OCI-LY7 (cell line): ENCODE measurements at places on chromosomes 1 and 21.

DNA sequence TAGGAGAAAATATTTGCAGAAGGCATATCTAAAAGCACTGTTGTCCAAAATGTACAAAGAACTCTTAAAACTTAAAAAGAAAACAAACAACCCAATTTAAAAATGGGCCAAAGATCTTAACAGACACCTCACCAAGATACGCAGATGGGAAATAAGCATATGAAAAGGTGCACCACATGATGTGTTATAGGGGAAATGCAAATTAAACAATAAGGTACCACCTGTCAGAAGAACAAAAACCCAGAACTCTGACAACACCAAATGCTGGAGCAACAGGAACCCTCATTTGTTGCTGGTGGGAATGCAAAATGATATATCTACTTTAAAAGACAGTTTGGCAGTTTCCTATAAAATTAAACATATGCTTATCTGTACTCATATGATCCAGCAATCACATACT is 18.1 kb downstream of the SLC2A5 start:
- no peak for DNase-seq

DNA sequence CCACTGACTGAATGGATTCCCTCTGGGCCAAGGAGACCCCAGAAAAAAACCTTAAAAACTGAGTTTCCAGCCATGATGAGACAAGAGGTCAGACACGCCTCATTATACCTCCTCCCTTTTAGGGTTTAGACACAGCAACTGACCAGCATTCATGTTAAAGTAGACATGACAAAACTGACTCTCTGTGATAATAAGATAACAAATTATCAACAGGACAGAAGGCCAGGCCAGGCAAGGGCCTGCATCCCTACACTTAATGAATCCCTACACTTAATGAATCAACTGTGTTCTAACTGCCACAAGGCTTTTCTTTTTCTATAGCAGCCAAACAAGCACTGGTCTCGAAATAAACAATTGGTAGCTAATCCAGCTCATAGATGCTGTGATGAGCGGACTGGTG is 33.3 kb upstream of the FAM89A start:
- no peak for DNase-seq

GRCh38 chr1:157774412-157774811 is 2.5 kb downstream of the FCRL2 start:
- no peak for DNase-seq

- no peak for DNase-seq
Measured at GRCh38 chr1:194568610-194569009, 1382.2 kb upstream of the B3GALT2 start.

GRCh38 chr1:241308471-241308870 is 48.5 kb downstream of the RGS7 start:
- DNase-seq = no peak

GRCh38 chr1:81305997-81306452 is 494.7 kb upstream of the ADGRL2 start:
- no peak for DNase-seq

DNA sequence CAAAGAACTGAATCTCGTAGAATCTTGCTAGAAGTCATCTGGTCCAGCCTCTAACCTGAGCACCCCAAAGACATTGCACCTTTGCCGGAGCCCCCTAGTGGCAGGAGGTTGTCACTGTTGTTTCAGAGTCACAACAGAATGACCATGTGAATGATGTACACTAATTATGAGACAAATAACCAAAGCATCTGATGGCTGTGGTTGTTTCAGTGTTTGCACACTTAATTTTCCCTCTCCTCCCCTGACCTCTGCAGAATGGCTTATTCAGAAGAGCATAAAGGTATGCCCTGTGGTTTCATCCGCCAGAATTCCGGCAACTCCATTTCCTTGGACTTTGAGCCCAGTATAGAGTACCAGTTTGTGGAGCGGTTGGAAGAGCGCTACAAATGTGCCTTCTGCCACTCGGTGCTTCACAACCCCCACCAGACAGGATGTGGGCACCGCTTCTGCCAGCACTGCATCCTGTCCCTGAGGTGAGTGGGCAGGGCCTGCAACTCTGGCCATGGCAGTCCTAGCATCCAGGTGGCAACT is 26.4 kb downstream of the TRAF5 start:
- peak; percentile 72 for DNase-seq

- peak; percentile 53 for DNase-seq
Measured at GRCh38 chr1:214326406-214326805, 45.4 kb downstream of the SMYD2 start.

GRCh38 chr1:207423560-207424292 is 30.4 kb upstream of the CR2 start:
- DNase-seq = no peak

GRCh38 chr1:155931332-155932038 is 2.7 kb downstream of the KHDC4 start:
- DNase-seq = no peak

DNA sequence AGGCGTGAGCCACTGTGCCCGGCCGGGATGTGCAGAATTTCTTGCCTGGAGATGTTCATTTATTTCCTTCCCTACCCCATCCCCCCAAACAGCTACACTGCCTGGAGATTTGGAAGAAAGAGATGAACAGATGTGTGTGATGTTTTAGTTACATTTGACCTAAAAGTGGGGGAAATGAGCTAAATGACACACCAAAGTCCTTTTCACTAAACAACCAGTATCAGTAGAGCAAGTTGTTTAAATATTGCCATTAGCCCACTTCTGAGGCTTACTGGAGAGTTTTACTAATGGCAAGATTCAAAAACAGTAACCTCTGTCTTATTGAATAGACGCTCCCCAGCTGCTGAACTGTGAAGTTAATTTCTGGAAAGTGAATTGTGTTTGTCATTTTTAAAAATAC is 100.1 kb downstream of the RUNX1 start:
- no peak for DNase-seq

DNA sequence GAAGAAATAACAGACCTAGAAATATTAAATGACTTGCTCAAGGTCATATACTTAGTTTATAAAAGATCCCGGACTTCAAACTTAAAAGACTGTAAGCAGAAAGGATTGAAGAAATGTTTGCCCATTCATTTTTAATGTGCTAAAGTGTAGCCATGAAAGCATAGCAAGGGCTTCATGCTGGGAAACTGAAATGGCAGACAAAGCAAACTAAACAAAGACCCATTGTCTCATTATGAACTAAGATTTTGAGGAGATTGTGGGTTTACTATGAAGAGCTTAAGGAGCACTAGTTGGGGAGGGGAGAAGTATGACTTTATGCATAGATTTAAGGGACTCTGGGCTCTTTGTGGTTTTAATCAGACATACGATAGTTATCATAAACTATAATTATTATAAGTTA is 26.3 kb downstream of the ADAMTS1 start:
- DNase-seq = no peak

DNA sequence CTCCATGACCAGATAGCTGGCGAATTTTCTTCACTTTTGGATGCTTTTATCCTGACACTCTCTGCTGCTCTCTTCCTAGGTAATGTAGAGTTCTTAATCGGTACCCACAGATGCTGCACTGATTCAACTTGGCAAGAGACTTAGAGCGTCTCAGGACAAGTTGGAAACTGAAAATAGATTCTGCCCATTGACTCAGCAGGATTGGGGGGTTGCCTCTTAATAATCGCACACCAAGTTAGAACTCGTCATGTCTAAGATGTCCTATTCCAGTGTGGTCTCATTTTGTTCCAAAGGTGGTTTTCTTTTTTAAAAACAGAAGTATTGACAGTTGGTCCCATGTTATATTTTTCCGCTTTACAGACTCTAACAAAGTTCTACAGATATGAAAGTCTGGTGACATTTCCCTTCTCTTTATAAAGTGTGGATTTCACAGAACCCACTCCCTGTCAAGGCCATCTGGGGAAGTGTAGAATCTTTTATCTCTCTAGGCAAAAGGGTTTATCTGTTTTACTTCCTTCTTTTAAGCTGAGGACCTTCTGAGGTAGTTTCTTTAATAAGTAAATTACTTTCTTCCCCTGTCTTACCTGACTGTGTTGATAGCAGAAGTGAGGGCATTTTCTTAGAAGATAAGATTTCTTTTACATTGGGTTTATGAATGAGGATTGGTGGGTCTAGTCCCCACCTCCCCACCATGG is 12.1 kb upstream of the DIPK1A start:
- peak; percentile 68 for DNase-seq

GRCh38 chr1:162389021-162389818 is 7.7 kb downstream of the C1orf226 start:
- no peak for DNase-seq

DNA sequence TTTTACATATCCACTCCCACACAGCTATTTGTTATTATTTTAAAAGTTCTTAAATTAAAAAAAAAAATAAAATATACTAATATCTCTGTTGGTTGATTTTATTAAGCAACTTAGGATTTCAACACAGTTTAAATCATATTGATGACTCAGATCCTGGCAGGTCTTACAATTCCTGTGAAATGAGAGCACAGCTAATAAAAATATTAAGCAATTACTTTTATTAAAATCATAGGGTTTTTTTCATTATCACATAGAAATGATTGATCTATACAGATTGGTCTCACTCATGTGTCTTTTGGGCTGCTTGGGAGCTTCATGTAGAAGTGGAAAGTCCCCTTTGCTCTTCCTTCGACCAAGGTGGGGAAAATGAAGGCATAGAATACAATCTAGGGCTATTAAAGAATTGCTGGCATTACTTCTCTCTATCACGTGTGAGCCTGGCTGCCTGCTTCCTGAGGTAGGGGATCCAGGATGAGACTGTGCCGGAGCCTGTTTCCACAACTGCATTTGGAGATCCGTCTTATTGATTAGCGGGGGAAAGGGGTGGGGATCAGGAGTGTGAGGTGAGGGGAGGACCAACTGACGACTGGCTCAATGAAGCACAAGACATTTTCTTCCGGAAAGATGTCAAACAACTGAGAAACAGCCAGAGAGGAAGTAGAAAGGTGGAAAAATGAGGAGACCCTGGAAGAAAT is 858.0 kb downstream of the USP25 start:
- no peak for DNase-seq
